ENCODE measurements at places on chromosomes 1 and 21.

DNA sequence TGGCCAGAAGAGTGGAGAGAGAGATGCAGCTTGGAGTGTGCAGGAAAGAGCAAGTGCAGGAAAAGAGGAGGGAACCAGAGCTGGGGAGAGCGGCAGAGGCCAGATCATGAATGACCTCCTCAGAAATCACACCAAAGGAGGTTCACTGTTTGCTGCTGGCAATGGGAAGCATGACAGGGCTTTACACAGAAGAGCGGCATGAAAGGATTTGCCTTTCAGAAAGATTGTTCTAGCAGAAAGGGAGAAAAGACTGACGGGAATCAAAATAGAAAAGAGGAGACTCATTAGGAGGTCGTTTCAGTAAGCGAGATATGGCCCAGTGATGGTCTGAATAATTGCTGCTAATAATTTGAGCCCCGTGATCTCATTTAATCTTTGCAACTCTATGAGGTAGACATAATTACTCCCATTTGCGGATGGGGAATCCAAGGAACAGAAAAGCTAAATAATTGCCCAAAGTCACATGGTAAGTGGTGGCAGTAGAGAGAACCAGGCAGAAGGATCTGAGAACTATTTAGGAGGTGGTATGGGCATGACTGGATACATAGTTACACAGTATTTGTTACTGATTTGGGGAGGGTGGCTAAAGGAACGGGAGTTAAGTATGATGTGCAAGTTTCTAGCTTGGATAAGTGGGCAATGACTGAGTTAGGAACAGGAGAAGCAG is 12.5 kb upstream of the HNRNPR start:
- DNase-seq, result no peak

- DNase-seq, result no peak
Measured at GRCh38 chr1:206551986-206552326, 44.6 kb downstream of the RASSF5 start.

DNA sequence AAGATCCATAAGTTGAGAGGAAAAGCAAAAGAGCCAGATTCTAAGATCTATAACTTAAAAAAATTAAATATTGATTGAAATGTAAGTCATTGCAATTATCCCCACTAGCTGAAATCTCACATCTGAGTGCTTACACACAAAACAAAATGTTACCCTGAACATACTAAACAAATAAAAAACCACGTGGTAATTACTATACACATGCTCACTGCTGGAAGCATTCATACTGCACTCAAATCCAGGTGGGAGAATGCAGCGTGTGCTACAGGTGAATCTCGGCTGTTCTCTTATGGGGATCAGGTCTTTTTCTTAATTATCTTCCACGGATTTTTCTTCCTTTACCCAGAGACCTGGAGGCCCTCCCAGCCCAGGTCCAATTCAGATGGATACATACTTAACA is 74.3 kb downstream of the SDC3 start:
- DNase-seq, result no peak

DNA sequence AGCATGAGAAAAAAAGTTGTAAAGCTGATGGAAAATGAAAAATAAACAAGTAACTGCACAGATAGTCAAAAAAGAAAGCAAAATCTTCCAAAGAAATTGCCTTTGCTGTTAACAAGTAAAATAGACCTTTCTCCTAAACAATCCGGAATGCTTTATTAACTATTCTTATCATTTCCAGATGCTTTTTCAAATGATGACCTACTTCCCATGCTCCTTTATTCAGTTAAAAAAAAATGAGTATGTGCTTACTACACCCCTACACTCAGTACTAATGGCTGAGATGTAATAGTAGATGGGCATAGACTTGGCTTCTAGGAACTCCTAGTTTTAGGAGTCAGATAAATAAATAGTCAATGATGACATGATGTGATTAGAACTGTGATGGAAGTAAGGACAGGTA is 108.5 kb downstream of the NIBAN1 start:
- DNase-seq, result no peak

- no peak for DNase-seq
Measured at GRCh38 chr1:16054598-16055540, 11.3 kb downstream of the CLCNKB start.

DNA sequence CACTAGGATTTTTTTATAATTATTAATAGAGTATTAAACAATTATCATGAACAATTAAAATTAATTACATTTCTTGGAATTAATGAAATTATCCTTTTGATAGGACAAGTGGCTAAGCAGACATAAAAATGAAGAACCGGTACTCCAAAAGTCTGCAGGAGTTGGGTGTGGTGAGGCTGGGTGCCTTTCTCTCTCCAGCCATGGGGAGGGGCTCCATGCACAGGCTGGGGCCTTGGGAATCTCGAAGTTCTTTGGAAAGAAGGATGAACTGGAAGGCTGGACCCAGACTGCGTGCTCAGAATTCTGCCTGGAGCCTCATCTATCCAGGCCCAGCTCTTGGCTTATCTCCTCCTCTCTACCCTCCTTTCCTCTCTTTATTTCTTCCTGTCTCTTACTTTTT is 94.1 kb downstream of the ACTL8 start:
- DNase-seq, result no peak

GRCh38 chr1:92505015-92505692 is 18.4 kb upstream of the GFI1 start:
- no peak for DNase-seq

DNA sequence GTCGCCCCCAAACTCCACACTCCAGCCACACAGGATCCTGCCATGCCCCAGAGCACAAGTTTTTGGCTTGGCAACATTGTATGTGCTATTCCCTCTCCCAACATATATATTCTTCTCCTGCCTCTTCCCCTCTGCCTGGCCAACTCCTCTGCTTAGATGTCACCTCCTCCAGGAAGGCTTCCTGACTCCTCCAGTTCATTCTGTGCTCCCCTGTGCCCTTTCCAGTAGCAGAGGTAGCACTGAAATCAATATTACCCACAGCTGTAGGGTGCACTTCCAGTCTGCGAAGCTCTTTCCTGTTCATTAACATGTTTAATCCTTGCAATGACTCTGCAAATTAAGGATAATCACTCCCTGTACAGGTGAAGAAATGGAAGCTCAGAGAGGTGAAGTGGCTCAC is 21.2 kb downstream of the ALDH4A1 start:
- DNase-seq, result no peak

DNA sequence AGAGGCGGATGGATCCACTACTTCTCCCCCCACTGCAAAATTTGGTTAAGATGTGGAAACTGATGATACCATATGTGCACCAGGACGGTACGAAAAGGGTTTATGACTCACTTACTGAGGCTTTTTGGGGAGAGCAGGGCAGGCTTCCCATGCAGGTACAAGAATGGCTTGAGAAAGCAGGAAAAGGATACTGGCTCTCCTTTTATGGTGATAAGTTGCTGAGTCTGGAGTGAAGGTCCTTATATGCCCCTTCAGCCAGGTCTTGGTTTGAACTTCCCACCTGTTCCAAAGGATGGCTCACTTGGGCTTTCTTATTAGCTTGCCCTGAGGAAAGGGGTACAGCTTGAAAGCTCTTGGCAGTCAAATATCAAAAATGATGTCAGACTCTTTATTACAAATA is 23.1 kb downstream of the MPZL1 start:
- DNase-seq, result no peak

GRCh38 chr1:41023279-41023990 is 1.9 kb upstream of the SLFNL1 start:
- peak; percentile 26 for DNase-seq

GRCh38 chr1:222973561-222973960 is 158.7 kb downstream of the DISP1 start:
- no peak for DNase-seq

GRCh38 chr1:150484431-150484830 is 2.8 kb upstream of the TARS2 start:
- peak; percentile 30 for DNase-seq

DNA sequence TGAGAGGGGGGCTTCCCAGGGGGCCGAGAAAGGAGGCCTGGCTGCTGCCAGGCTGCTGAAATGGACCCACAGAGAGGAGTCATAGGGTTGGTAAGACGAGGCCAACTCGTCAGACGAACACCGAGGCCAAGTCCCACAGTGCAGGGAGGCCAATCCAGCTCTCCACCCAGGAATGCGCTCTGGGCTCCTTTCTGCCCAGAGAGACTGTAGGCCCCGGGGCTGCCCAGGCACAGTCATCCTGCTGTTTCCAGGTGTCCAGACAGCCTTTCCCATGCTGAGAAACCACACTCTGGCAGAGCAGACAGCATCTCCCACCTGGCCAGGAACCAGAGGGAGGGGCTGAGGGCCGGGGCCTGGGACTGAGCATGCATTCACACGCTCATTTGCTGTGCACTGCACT is 26.7 kb upstream of the RSPO1 start:
- DNase-seq, result no peak

DNA sequence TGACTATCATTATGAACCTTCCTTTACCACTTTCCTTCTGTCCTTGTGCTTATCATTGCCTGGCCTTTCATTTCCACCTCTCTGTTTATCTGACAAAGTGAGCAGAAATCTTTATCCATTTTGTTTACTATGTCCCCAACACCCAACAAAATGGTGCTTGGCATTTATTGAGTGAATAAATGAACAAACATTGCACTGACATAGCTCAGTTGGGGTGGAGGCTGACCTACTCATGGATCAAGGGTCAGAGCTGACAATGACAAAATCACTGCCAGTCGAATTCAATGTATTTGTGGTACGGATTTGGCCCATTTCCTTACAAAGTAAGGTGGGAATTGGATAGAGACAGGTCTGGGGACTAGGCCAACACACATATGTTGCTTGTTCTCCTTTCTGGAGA is 257.4 kb upstream of the PLXNA2 start:
- DNase-seq, result no peak

- DNase-seq, result no peak
Measured at GRCh38 chr1:150808846-150809245, 786 bp upstream of the CTSK start.

DNA sequence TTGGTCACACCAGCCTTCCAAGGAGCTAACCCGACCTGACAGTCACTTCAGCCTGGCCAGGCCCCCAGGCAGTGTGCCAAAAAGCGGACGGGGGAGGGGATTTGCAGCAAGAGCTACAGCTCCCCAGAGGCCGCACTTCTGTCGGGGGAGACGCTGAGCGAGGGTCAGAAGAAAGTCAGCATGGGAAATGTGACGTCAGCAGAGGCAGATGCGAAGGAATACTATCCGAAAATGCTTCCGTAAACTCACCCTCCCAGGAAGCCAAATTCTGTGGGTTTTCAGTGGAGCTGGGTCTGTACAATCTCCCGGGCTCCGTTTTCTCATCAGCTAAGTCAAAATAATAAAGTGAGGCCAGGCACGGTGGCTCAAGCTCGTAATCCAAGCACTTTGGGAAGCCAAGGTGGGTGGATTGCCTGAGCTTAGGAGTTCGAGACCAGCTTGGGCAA is 28.5 kb upstream of the ECE1 start:
- no peak for DNase-seq

DNA sequence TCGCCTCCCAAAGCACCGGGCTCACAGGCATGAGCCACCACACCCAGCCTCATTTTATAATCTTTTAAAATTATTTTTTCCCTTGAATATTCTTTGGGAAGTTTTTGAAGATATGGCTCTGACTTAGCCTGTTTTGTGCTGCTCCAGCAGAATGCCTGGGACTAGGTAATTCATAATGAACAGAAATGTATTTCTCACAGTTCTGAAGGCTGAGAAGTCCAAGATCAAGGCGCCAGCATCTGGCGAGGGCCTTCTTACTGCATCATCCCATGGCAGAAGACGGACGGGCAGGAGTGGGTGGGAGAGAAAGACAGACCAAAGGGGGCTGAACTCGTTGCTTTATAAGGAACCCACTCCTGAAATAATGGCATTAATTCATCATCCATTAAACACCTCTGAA is 99.0 kb upstream of the SLC25A33 start:
- DNase-seq, result no peak

- DNase-seq, result no peak
Measured at GRCh38 chr1:84803604-84804003, 89.4 kb downstream of the LPAR3 start.

All from LHCN-M2 (cell line).